ENCODE measurements at places on chromosomes 1 and 21.

GRCh38 chr1:232891071-232891470 lies 59.3 kb upstream of the NTPCR start:
- no peak for DNase-seq

DNA sequence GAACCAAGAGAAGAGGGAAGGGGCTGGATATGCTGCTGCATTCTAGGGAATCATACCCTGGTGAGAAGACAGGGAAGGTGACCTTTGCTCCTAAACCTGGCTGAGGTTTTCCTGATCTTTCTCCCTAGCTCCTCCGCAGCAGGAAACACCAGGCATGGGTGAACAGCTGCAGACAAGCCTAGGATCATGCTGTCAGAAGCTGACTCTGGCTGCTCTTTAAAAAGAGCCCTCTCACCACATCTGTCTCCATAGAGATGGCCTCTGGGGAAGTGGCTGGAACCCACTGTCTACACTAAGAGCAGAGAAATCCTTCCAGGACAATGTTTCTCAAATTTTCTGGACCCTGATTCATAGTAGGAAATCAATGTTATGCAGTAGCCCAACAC lies 57.6 kb downstream of the CD34 start:
- DNase-seq = no peak

GRCh38 chr1:109762039-109762585 lies 1.6 kb downstream of the EPS8L3 start:
- no peak for DNase-seq

DNA sequence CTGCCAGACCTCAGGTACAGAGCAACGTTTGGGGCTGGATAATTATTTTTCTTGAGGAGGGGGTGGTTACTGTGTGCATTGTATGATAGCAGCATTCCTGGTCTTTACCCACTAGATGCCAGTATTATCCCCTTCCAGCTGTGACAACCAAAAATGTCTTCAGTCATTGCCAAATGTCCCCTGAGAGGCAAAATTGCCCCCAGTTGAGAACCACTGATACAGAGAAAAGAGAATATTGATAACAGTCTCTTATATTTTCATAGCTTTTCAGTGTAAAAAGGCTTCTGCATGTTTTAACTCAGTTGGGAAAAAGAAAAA lies 51.8 kb upstream of the SYT14 start:
- DNase-seq = no peak

GRCh38 chr1:172381946-172382345 lies 38.5 kb upstream of the C1orf105 start:
- DNase-seq = no peak

DNA sequence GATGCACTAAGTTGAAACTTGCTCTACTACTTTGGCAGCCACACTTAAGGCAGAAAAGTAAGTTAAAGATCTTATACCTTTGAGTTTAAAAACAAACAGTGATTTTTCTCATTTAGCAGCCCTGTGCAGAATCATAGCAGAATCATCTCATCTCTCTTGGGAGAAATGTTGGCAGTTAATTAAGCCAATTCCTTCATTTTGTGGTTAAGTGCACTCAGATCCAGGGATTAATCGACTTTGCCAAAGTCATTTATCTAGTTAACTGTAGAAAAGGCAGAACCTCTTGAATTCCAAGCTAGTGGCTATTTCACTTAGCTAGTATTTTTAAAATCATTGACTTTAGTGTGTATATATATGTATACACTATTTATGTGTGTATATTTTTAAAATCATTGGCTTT lies 125.0 kb downstream of the GPR52 start:
- no peak for DNase-seq

DNA sequence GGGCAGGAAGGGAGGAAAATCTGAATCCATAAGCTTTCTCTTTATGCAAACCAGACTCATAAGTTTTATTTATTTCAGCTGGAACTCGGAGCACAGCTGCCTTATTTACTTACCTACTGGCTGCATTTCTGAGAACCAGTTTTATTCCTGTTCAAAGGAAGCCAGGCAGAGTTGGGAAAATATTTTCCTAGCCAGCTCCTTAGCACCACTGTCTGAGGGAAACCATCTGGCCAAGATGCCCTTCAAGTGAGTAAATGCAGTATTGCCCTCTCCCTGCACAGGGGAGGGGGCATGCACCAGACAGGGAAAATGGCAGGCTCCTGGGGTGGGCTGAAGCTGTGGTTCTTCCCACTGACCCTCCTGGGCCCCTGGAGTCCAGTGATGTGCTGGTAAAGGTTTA lies 28.9 kb upstream of the FMOD start:
- DNase-seq = no peak

GRCh38 chr21:39863111-39863510 lies 4.1 kb upstream of the PCP4 start:
- DNase-seq = no peak

GRCh38 chr1:7489586-7489985 lies 281.5 kb upstream of the VAMP3 start:
- DNase-seq = no peak

DNA sequence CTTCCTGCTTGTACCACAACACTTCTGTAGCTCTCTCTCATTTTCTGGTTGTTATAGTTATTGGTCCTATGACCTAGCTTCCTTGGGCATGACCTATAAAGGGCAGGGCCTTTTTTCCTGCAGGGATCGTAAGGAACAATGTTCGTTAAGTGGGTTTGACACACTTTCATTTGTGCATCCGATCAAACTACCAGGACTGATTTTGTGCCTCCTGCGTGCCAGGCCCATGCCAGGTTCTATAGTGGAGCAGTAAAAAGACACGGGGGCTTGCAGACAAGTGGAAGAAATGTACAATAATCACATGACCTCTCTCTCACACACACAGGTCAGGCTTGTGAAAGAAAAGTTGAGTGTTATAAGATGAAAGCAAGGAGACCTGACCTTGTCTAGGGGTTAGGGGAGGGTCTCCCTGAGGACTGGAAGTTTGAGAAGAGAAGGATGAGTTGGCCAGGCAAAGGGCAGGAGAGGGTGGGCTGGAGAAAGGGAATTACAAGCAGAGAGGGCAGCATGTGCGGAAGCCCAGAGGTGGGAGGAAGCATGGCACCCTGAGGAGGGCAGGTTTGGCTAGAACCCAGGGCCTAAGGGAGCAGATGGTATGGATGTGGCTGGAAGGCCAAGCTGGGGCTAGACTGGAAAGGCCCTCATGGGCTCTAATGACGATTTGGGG lies 145.4 kb downstream of the GRIK3 start:
- no peak for DNase-seq

GRCh38 chr1:26315874-26316850 lies 1.6 kb upstream of the CD52 start:
- no peak for DNase-seq

DNA sequence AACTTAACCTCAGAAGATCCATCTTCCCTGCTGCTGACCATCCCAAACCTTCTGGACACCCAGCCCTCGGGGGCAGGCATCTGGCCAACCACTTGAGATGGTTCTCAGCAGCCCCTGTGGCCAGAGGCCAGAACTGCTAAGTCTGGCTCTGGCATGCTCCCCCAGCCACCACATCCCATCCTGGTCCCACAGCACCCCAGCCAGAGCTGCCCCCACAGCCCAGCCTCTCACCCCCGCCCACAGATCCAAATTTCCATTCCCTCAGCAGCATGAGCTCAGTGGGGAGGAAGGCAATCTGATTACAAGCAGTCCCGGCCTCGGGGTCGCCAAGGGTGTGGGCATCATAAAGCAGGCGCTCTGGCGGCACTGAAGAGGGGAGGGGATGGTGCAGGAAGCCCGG lies 45.6 kb downstream of the GLIS1 start:
- no peak for DNase-seq

GRCh38 chr21:28308516-28308915 lies 684.2 kb downstream of the LTN1 start:
- no peak for DNase-seq

GRCh38 chr1:162206749-162207635 lies 137.5 kb downstream of the NOS1AP start:
- no peak for DNase-seq

DNA sequence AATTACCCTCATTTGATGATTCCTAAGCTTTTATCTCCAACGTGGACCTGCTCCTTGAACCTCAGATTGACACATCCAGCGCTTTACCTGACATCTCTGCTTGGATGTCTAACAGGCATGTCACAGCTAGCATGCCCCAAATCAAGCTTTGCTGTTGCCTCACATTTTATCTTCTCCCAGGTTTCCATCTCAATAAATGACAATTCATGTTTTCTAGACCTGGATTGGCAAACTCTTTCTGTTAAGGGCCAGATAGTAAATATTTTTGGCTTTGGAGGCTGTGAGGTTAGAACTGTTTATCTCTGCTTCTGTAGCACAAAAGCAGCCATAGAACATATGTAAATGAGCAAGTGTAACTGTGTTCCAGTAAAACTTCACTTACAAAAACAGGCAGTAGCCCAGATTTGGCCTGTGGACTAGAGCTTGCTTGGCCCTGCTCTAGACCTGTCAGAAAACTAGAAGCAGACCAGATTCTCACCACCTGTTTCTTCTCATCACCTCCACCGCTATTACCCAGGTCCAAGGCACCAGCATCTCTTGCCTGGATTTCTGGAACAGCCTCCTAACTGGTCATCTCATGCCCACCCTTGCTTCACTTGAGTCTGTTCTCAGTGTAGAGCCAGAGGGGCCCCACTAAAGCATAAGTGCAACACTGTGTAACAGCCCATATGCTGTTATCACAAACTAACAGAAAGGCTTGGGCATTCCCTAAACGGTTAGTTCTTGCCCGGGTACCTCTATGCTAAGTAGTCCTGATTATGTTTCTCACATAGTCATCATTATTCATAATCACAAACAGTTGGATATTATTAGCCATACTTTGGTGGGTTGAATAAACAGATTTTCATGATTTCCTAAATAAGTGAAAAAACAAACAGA lies 42.3 kb downstream of the UBE4B start:
- no peak for DNase-seq

GRCh38 chr1:30741239-30741894 lies 16.2 kb downstream of the LAPTM5 start:
- no peak for DNase-seq

- DNase-seq = no peak
Measured at GRCh38 chr1:106063510-106063909, 993.0 kb upstream of the PRMT6 start.

GRCh38 chr1:109242387-109242786 lies 7.0 kb upstream of the CELSR2 start:
- no peak for DNase-seq

DNA sequence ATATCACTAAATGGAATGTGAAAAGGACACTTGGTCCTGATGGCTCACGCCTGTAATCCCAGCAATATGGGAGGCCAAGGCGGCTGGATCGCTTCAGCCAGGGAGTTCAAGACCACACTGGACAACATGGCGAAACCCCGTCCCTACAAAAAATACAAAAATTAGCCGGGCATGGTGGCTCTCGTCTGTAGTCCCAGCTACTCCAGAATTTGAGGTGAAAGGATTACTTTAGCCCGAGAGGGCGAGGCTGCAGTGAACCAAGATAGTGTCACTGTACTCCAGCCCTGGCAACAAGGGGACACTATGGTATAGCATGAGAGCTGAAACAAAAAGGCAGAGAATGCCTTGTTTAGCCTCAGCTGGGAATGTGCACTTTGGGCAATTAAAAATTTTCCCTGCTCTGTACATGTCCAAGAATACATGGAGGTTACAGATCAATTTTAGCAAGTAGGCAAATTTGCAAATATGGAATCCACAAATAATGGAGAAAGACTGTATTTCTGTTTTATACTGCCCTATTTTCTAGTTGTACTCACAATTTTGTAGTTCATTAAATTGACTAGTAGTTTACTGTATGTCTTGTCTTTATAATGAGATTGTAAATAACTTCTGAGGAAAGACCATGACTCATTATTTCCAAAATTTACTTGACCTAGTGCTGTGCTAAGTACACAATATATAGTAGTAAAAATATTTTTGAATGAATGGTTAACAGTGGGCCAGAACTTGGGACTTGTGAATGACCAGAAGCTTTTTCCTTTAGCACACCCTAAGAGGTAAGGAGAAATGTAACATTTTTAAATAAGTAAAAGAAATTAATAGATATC lies 2.0 kb upstream of the ANGEL2 start:
- DNase-seq = no peak

- DNase-seq = no peak
Measured at GRCh38 chr1:190478149-190479049, 735 bp upstream of the BRINP3 start.
